ENCODE measurements at places on chromosomes 3 and 15.

DNA sequence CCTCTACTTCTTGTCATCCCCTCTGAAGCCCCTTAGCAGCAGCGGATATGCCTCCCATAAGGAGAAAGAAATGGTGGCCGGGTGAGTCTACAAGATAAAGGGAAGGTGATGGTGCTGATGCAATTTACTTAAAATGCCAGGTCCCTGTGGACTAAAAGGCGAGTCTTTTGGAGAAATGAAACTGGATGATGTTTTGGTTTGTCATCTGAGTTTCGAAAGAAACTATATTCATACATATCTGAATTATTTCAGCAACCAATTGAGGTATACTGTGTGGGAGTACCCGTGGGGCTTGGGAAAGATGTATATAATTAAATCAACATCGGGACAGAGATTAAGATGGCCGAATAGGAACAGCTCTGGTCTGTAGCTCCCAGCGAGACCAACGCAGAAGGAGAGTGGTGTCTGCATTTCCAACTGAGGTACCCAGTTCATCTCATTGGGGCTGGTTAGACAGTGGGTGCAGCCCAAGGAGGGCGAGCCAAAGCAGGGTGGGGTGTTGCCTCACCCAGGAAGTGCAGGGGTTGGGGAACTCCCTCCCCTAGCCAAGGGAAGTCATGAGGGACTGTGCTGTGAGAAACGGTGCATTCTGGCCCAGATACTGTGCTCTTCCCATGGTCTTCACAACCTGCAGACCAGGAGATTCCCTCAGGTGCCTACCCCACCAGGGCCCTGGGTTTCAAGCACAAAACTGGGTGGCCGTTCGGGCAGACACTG lies 210.6 kb upstream of the CHRM5 start:
- DNase-seq = no peak

DNA sequence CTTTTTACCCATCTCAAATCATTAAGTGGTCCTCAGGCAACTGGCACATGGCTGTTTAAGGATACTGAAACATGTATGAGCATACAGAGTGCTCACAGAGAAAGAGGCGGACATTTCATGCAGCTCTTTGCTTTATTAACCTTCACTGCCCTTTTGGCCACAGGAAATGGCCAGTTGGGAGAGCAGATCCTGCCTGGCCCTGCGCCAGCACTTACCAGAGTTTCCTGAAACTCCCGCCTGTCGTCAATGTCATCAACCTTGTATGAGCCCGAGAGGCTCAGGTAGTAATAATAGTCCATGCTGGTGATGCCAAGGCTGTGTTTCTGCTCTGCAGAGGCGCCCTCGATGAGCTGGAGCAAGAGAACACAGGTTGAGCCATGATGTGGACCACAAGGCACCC lies 17.8 kb downstream of the LDHAL6B start:
- no peak for DNase-seq

DNA sequence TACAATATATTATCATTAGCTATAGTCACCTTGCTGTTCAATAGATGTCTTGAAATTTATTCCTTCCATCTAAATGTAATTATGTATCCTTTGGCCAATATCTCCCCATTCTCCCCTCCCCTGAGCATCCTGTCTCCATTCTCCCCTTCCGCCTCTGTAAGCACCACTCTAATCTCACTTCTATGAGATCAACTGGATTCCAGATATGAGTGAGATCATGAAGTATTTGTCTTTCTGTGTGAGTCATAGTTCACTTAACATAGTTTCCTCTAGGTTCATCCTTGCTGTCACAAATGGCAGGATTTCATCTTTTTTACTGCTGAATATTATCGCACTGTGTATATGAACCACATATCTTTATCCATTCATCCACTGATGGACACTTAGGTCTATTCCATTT lies 148.8 kb upstream of the NDN start:
- DNase-seq = no peak

GRCh38 chr15:69540622-69541021 lies 88.0 kb downstream of the RPLP1 start:
- no peak for DNase-seq

DNA sequence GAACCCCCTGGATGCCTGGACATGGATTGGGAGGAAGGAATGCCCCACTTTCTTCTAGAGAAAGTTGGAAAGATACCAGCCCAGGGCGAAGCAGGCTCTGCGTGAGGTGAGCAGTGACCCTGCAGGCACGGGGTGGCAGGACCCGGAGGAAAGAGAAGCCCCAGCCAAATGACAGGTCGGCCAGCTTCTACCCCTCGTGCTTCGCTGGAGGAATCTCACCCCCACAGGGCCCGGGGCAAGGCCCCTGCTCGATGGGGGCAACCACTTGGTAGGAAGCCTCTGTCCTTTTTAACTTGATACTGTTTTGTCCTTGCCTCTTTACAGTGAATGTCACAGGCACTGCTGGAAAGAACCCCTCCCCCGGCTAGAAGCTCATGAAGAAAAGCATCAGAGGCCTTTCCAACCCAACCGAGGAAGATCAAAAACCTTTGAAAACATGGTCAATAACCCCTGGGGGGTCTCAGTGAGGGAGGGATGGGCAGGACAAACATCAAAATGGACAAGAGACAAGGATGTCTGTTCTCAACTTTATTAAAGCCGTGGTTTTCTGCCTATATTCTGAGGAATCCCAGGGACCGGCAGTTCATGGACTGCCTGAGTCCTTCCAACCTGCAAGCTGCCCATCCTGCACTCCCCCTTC lies 54.4 kb downstream of the SH3BP5 start:
- DNase-seq = no peak

DNA sequence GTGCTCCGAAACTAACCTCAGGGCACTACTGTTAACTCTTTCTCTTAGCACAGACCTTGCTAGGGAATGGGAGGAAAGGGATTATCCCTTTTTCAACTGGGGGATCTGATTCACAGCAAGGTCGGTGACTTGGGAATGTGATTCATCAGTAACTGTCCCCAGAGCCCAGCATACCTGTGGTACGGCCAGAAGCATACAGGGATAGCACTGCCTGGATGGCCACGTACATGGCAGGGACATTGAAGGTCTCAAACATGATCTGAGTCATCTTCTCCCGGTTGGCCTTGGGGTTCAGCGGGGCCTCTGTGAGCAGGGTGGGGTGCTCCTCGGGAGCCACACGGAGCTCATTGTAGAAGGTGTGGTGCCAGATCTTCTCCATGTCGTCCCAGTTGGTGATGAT lies 2.3 kb downstream of the ACTC1 start:
- DNase-seq = no peak

DNA sequence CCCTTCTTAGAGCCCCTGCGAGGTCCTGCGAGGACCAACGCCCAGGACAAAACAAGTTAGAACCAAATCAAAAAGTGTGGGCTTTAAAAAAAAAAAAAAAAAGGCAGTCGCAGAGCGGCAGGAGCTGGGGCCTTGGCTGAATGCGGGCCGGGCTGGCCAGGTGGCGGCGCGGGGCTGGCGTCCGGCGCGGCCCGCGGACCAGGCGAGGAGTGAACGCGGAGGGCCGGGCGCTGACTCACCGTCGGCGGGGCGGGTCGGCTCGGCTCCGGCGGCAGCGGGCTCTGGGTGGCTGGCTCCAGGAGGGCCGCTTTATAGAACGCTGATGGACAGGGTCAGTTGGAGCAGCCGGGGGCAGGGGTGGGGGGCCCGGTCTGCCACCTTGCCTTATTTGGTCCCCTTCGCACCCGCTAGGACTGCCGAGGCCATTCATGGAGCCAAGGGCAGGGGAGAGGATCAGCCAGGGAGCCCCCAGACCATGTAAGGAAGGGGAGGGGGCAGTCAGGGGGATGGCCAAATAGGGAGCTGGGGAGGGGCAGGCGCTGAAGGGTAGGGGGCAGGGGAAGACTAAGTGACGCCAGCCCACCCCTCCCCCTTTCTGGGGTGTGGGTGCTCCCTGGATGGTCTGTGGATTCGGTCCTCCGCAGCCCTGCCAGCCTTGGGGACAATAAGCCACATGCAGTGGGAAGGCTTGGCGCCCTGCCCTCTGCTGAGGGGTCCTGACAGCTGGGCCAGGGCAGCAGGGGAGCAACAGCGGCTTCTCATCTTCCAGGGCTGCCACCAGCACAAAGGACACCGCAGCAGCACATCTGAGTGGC lies at the start of gene ACTC1:
TSS of gene ACTC1 (minus strand) at position 283 of the 815 bp plus-strand sequence. CDS start 741 bp downstream, outside the sequence.
- no peak for DNase-seq

Data from stimulated activated CD4-positive, alpha-beta T cell treated with anti-CD3 and anti-CD28 coated beads, Interleukin-2, amount 100 ng/mL, for 4 hours (primary cell).